ENCODE measurements at places on chromosomes 13 and 19.

DNA sequence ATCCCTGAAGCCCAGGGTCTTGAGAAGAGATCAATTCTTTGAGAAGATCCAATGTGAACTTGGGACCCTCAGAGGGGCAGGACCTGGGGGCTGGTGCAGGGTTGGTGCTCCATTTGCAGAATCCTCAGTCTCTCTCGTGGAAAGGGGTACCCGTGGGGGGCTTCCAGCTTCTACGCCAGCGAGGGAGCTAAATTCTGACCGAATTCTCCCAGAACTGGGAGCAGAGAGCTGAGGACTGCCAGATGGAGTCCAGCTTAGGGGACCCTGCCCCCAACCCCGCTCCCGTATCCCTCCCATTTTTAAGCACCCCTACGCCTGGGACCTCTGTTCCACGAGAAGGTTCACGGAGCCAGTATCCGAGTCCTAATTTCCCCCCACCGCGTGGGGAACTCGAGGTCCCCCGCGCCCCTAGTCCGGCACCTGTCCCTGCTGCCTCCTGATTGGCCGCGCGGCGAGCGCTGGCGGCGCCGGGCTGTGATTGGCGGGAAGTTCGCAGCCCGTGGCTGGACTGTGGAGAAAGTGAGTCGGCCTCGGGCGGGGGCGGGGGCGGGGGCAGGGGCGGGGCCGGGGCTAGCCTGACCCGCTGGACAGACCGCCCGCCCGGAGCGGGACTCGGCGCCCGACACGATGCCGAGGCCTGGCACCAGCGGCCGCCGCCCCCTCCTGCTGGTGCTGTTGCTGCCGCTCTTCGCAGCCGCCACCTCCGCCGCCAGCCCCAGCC lies 4.4 kb upstream of the LTBP4 start:
- DNase-seq = peak; percentile 78

- DNase-seq = peak; percentile 43
Observed at GRCh38 chr19:1125601-1126467, 22.0 kb downstream of the GPX4 start.

GRCh38 chr13:83057119-83057518 lies 825.2 kb downstream of the SLITRK1 start:
- peak; percentile 39 for DNase-seq

DNA sequence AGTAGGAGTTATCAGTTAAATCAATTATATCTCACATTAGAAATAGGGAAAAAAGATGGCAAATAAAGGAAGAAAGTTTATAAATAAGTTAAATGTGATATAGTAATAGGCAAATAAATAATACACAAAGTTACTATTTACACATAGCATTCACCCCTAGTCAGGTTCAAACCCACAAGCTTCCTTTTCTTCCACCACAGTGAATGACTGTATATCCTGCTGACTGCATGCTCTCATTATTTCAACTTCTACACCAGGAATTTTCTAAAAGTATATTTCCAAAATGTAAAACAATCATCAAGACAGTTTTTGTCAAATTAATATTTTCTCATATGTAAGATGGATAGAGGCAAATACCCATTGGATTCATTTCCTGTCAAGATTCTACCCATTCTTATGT lies 548.6 kb upstream of the SLITRK5 start:
- DNase-seq = peak; percentile 86

GRCh38 chr19:13097033-13097462 lies 5.6 kb downstream of the LYL1 start:
- no peak for DNase-seq
